NCI-H1930 (cell line): ENCODE measurements at places on chromosomes 13 and 19.

DNA sequence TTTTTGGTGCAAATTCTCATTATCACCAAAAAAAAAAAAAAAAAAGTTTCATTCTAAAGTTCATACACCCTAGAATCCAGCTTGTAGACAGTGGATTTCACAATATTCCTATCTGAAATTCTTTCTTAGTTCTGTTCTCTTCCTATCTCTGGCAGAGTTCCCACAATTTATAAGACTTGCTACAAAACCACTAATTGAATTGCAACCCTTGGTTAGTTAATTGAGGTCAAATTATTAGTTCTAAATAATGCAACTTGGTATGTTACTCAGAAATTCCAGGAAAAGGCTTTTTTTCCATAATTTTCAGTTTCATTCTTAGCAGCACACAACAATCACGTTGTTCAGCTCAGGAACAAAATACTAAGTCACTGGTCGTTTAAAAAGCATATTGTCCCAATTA, 58.5 kb downstream of the SPATA13 start:
- DNase-seq = no peak

DNA sequence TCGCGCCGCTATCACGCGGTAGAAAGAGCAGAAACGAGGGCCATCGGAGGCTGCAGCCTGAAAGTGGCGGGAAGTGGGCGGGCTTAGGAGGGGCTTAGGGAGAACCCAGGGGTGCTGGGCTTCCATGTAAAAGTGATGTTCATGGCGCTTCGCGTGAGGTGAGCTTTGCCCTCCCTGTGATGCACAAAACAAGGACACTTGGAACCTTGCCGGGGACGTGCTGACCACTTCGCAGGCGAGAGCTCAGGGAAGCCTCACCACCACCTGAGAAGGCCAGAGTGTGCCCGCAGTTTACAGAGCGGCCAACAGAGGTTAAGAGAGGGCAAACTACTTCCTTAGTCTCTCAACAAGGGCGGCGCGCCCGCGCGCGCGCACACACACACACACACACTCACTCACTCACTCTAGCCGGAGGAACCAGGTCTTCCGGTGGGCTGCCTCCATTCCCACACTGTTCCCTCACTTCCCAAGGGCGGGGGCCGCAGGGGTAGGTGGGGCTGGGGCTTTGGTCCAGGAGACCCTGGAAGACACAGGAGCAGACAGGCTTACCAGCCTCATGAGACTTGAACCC, 651 bp downstream of the GAPDHS start:
- no peak for DNase-seq

GRCh38 chr13:100645382-100645781, 29.2 kb downstream of the TMTC4 start:
- DNase-seq = no peak

GRCh38 chr13:98299235-98299965, 122.3 kb upstream of the RNF113B start:
- no peak for DNase-seq

GRCh38 chr19:681029-682019, 5.1 kb downstream of the FSTL3 start:
- DNase-seq = no peak

GRCh38 chr19:47652285-47652684, 43.4 kb downstream of the BICRA start:
- no peak for DNase-seq

- peak; percentile 55 for DNase-seq
Measured at GRCh38 chr13:24671386-24672113, 8.7 kb upstream of the ATP12A start.

- no peak for DNase-seq
Measured at GRCh38 chr13:103759361-103759760, 693.1 kb upstream of the SLC10A2 start.

DNA sequence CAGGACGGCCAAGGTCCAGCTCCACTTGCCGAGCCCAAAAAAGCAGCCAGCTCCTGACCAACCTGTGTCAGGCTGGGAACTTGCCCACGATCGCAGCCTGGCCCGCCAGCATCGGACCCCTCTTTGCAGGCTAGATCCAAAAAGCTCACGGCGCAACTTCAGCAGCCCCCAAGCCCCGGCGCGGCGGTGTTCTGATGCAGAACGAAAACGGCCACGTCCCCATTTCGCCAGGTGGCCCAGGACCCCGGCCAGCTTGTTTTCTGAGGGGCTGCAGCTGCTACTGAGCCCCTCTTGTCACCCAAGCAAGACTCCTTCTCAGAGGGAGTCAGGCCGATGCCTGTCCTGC, 1.3 kb downstream of the TMEM259 start:
- DNase-seq = no peak

DNA sequence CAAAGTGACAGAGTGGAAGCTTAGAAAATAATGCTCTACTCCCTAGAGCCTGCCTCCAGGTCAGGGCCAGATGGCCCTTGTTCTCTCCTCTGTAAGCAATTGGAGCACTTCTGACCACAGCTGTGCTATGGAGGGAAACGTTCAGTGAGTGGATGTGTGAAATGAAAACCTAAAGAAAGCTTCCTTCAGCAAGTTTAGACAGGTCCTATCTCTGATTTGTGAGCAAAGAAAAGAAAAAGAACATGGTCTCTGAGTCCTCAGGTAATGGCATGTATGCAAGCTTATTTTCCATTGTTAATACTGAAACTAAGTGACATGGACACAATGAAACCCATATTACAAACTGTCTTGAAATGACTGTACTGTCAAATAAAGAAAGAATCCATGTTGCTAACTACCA, 1486.8 kb downstream of the EFNB2 start:
- no peak for DNase-seq

GRCh38 chr19:47729468-47729798, 15.9 kb upstream of the NOP53 start:
- DNase-seq = no peak

GRCh38 chr13:32001154-32001768, 30.3 kb upstream of the FRY start:
- DNase-seq = no peak

- DNase-seq = no peak
Measured at GRCh38 chr13:71499235-71499634, 367.8 kb downstream of the DACH1 start.

GRCh38 chr13:43414111-43414510, 372.7 kb downstream of the ENOX1 start:
- DNase-seq = no peak

DNA sequence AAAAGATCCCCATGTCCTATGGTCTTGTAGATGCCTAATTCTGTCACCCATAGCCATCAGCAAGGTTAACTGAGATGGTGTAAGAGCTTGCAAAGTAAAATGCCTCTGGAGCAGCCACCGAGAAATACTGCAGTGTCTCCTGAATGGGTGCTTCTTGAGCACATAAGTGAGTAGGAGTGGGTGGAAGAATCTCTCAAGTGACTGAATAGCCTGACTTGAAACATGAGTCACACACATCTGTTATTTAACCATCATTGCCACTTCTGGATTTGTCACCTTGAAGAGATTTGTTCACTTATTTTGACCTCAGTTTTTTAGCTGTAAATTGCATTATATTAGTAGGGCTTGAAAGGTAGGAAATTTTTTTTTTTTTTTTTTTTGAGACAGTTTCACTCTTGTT, 2.3 kb downstream of the ZNF714 start:
- DNase-seq = no peak

- peak; percentile 77 for DNase-seq
Measured at GRCh38 chr19:3721131-3721886, 13.1 kb downstream of the TJP3 start.

DNA sequence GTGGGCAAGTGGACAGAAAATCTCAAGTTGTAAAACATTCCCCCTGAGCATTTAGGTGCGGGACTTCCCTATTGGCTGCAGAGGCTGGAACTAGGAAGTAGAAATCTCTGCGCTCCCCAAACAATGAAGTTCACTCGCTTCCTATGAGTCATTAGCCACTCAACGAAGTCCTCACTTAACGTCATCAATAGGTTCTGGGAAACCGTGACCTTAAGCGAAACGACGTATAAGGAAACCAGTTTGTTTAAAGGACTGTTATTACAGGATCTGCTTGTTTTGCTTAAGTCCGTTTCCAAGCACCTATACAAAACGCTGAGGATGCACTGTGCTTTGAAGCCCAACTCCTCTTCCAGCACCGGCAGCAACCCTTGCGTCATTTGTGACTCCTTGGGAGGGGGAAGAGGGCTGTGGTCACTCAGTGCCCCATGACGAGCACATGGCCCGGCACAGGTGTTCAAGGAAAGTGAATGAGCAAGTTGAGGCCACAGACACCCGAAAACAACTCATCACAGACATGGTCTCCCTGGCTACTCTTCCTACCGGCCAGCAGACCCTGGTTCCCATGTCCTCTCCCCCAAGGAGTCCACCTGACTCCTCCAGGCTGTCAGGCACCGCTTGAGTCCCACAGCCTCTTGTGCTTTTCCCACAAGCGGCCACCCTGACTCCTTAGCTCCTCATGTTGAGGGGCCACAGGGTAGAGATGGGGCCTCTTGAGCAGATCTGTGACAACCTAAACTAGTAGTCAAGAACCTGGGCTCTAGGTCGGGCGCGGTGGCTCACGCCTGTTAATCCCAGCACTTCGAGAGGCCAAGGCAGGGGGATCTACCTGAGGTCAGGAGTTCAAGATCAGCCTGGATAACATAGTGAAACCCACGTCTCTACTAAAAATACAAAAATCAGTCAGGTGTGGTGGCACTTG, 4.8 kb downstream of the RPS16 start:
- DNase-seq = no peak

DNA sequence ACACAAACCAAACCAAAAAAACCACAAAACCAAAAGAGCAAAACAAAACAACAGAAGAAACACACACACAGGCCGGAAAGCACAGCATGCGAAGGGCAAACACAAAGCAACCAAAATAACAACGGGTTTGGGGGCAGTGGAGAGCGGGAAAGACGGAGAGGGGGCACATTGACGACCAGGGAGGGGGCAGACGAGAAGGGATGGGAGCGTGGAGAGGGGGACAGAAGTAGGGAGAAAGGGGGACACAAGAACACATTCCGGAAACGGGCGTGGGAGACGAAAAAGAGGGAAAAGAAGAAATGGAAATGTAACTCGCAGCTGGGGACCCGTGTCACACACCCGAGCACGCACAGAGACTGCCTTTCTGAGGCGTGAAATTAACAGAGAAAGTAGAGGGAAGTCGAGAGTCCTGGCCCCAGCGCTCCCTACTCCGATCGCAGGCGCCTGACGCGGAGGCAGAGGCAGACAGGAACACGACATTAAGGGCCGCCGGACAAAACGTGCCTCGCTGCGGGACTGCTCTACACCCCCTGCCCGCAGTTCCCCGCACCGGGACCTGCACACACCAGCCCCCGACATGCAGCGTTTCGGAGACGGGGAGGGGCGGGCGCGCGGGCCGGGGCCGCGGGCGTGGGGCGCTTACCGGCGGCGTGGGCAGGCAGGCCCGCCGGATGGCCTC, 652 bp downstream of the POU4F1 start:
- no peak for DNase-seq
